ENCODE measurements at places on chromosomes 3 and 15.

DNA sequence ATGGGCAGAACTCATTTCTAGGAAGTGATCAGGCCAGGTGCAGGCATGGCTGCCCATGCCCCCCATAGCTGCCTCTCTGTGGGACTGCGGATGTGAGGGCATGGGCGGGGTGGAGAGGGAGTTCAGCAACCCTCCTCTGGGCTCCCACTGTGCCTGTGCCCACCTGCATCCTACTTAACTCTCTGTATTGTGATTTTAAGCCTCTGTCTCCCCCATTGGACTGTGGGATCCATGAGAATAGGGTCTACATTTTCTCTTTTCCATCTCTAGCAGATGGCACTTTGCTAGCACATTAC is 194.3 kb downstream of the CHST2 start:
- DNase-seq = no peak

- DNase-seq = no peak
These were observed 29.1 kb upstream of the PDZRN3 start for GRCh38 chr3:73653877-73654276.

DNA sequence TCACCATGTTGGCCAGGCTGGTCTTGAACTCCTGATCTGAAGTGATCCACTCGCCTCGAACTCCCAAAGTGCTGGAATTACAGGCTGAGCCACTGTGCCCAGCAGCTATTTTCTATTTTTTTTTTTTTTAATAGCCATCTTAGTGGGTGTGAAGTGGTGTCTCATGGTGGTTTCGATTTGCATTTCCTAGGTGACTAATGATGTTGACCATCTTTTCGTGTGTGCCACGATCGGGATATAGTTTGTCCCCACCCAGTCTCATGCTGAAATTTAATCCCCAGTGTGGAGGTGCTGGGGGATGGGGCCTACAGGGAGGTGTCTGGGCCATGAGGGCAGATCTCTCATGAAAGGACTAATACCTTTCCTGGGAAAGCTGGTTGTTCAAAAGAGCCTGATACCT is 41.8 kb upstream of the MUC13 start:
- DNase-seq = no peak

DNA sequence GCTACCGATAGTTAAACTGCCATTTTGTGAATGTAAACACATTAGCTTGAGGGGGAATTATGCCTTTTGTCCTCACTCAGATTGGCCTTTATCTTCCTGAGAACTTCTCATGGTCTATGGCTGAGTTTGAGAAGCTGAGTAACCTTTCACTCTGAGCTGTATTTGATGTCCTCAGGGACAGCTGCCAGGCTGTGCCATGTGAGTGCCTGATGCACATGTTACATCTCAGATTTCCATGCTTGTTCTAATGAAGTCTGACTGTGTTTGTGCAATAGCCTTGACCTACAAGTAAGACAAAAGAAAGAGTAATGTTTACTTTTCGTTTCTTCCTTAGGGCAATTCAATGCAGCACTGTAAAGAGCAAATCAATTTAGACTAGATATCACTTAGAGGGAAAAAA is 44.1 kb upstream of the ARL6 start:
- no peak for DNase-seq

GRCh38 chr15:96583671-96584070 is 253.2 kb downstream of the NR2F2 start:
- no peak for DNase-seq

DNA sequence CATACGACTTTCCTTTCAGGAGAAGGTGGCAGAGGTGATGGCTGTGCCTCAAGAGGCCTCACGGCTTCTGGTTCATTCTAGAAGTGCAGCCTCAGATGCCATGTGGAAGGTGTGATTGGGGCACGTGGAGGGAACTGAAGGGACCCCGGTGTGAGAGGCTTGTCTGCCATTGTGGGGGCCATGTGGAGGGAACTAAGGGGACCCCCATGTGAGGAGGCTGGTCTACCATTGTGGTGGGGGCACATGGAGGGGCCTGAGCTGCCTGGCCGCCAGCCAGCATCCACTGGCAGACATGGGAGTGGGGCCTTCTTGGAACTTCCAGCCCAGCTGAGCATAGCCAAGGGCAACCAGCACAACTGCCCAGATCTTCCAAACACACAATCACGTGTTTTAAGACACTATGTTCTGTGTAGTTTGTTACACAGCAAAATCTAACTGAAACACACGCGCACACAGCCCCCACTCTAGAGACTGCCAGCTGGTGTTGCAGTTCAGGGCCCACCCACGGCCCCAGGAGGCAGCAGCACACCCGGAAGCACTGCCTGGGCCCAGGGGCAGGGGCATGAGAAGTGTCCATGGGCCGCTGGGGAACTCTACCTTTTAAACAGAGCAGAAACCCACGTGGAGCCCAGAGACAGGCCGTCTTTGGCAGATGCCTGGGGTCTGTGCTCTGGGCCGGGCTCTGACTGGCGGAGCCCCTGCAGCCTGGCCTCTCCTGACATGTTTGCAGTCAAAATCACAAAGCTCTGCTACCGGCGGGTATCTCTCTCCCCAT is 66.8 kb downstream of the IQSEC1 start:
- no peak for DNase-seq

- no peak for DNase-seq
These were observed 140.4 kb upstream of the ATP2B2 start for GRCh38 chr3:10645800-10646199.

GRCh38 chr3:55888282-55888885 is 401.3 kb upstream of the WNT5A start:
- DNase-seq = no peak

- DNase-seq = no peak
These were observed 1.1 kb downstream of the ZBTB20 start for GRCh38 chr3:115146032-115146417.

Data from right kidney (tissue), 9 donors.